ENCODE measurements at places on chromosomes 6 and 20.

GRCh38 chr6:53257533-53257932 is 91.2 kb downstream of the ELOVL5 start:
- no peak for DNase-seq

DNA sequence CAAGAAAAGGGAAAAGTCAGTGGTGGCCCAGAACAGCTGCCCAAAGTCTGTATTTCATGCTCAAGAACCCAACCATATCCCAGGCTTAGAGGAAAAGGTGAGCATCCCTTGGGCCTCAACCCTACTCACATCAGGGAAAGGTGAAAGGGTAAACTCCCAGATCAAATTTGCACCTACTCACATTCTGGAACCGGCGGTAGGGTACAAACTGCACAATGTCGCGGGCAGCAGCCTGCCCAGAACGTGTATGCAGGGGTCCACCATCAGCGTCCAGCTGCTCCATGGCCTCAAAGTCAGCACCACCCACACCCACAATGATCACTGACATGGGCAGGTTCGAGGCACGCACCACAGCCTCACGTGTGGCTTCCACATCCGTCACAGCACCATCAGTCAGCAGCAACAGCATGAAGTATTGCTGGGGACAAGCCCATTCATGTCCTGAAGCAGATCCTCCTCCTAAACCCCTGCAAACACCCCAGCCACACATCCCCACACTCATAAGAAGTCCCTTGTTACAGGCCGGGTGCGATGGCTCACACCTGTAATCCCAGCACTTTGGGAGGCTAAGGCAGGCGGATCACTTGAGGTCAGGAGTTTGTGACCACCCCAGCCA is 10.9 kb downstream of the SPAG4 start:
- no peak for DNase-seq

DNA sequence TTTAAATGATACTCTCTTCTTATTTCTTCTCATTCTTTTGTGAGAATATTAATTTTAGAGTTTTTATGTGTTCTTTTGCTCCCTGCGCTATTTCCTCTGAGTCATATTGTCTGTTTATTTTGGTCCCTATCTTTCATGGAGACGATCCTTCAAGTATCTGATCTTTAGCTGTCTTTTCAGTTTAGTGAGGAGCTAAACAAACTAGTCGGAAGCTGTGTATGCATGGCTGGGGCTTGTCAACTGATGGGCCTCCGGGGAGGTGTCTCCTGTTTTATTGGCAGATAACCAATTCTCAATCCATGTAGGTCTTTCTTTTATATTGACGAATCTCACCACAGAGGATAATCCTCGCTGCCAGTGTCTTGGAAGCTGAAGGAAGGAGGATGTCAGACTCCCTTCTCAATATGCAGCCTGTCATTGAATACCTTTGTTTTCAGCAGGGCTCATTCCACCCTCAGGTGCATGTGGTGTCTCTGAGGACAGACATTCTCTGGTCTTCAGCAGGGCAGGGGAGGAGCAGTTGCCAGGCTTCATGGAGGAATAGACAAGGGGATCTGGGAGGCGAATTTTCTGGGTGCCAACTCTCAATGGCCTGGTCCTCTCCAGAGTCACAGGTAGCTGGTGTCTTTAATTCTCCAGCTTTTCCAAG is 64.9 kb downstream of the RNF182 start:
- no peak for DNase-seq

- no peak for DNase-seq
Observed at GRCh38 chr6:45109551-45109950, 218.6 kb upstream of the RUNX2 start.

DNA sequence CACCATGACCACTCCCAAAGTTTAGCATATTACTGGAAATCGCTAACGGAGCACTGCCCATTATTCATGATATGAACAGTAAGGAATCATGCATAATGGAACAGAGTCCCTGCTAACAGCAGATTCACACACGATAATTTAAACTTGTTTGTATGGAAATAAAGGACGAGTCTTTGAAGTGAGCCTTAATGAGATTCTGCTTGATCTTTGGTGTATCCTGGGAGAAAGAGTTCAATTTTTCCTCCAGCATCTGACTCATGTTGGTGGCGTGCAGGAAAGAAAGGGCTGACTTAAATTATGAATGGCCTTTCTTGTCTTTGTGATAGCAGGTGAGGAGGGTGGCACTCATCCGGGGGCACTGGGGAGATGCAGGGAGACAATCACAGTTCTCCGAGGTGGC is 194.6 kb downstream of the ZNF217 start:
- no peak for DNase-seq

DNA sequence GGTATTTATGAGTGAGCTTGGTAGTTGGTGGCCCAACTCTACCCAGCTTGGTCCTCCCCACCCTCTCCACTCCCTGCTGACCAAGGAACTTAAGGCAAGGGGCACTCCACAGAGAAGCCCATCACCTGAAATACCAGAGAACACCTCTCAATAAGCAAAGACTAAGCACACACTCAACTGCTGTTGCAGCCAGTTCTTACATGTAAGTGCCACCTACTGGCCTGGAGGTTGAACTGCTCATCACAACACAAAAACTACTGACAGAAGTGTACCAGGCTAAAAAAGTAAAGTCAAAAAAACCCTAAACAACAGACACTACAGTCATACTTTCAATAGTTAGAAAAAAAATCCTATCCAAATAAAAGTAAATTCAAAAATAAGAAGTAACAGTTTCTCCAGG is 146.2 kb downstream of the FAM83B start:
- DNase-seq = no peak

GRCh38 chr6:124670801-124671200 is 291.4 kb upstream of the RNF217 start:
- no peak for DNase-seq

DNA sequence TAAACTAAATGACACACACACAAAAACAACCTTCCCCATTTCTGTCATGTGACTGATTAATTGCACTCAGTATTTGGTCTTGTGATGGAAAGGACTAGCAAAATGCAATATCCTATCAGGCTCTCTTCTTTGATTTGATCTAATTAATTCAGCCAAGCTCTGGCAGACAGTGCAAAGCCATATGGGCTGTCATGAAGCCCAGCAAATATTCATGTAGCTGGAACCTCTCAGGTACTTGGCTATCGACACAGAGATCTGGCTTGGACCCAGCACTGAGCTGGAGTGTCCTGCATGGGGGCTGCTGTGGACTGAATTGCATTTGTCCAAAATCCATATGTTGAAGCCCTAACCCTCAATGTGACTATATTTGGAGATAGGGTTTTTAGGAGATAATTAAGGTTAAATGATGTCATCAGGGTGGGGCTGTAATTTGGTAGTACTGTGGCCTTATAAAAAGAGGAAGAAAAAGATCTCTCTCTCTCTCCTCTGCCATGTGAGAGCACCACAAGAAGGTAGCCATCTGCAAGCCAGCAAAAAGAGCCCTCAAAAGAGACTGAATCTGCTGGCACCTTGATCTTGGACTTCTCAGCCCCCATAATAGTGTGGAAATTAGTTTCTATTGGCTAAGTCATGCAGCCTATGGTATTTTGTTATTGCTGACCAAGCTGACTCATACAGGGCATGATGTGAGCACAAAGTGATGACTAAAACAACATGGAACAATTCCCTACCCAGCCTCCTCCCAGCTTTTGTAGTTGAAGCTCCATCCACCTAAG is 77.1 kb downstream of the STMND1 start:
- DNase-seq = no peak

GRCh38 chr20:62437496-62437895 is 10.2 kb upstream of the RBBP8NL start:
- no peak for DNase-seq

GRCh38 chr6:169292338-169293124 is 38.9 kb upstream of the THBS2 start:
- no peak for DNase-seq

Measured in stimulated activated CD8-positive, alpha-beta memory T cell treated with anti-CD3 and anti-CD28 coated beads, Interleukin-15, amount 100 ng/mL, for 4 hours (primary cell).